ENCODE measurements at places on chromosomes 16 and 17.

DNA sequence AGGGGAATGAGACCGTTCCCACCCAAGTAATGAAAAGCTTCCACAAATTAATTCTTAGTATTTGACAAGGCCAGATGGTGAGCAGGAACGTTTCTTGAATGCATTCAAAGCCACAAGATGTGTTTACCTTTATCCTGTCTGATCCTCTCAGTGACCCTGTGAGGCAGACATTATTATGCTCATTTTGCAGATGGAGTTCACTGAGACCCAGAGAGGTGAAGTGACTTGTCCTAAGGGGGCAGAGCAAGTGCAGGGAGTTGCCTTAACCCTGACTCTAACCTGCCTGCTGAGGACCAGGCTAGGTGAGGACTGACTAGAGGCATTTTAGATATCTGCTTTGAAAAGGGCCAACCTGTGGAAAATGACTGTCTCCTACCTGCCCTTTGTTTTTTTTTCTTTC is 156.7 kb downstream of the HAPSTR1 start:
- no peaks in the 10 kb centered on the region for H3K4me1 ChIP-seq
- no peaks in the 10 kb centered on the region for H3K36me3 ChIP-seq
- peaks cover 11% of the 10 kb centered on the region for H3K27me3 ChIP-seq
- no peak for ATAC-seq
- no peak overlapping the region for H3K27ac ChIP-seq

GRCh38 chr16:80552277-80552676 is 11.5 kb downstream of the DYNLRB2 start:
- no peaks in the 10 kb centered on the region for H3K36me3 ChIP-seq
- H3K27ac ChIP-seq: no peak overlapping the region
- H3K4me3 ChIP-seq: no peak overlapping the region
- no peaks in the 10 kb centered on the region for H3K27me3 ChIP-seq
- ATAC-seq: no peak

- no peak overlapping the region for H3K4me3 ChIP-seq
- ATAC-seq: no peak
- no peak overlapping the region for H3K27ac ChIP-seq
- no peaks in the 10 kb centered on the region for H3K36me3 ChIP-seq
- peaks cover 59% of the 10 kb centered on the region for H3K27me3 ChIP-seq
- no peaks in the 10 kb centered on the region for H3K4me1 ChIP-seq
These were observed 57.0 kb upstream of the KIFC3 start for GRCh38 chr16:57859331-57859730.

DNA sequence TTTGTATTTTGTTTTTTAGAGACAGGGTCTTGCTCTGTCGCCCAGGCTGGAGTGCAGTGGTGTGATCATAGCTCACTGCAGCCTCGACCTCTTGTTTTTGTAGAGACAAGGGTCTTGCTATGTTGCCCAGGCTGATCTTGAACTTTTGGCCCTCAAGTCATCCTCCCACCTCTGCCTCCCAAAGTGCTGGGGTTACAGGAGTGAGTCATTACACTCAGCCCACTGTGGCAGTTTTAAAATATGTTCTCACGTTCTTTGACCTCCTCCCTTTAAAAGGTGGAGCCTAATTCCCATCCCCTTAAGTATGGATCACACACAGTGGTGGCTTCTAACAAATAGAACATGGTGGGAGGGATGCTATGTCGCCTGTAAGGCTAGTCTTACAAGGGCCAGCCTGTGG is 67.7 kb downstream of the ZDHHC7 start:
- ATAC-seq: no peak
- no peak overlapping the region for H3K27ac ChIP-seq
- H3K4me3 ChIP-seq: no peak overlapping the region
- H3K27me3 ChIP-seq: peaks cover 50% of the 10 kb centered on the region

- H3K36me3 ChIP-seq: peaks cover 22% of the 10 kb centered on the region
- no peak overlapping the region for H3K27ac ChIP-seq
- no peaks in the 10 kb centered on the region for H3K27me3 ChIP-seq
- ATAC-seq: no peak
- H3K4me1 ChIP-seq: peaks cover 33% of the 10 kb centered on the region
These were observed 153.8 kb downstream of the MSI2 start for GRCh38 chr17:57410169-57410568.

- H3K27me3 ChIP-seq: no peaks in the 10 kb centered on the region
- no peak for ATAC-seq
- no peaks in the 10 kb centered on the region for H3K36me3 ChIP-seq
- peaks cover 15% of the 10 kb centered on the region for H3K4me1 ChIP-seq
These were observed 27.2 kb downstream of the ZNF594 start for GRCh38 chr17:5164436-5164835.

- no peaks in the 10 kb centered on the region for H3K36me3 ChIP-seq
- peaks cover 4% of the 10 kb centered on the region for H3K27me3 ChIP-seq
- no peak overlapping the region for H3K27ac ChIP-seq
These were observed 34.4 kb upstream of the RGS9 start for GRCh38 chr17:65102788-65103187.

- H3K27me3 ChIP-seq: no peaks in the 10 kb centered on the region
- H3K4me1 ChIP-seq: peaks cover 6% of the 10 kb centered on the region
- no peak overlapping the region for H3K27ac ChIP-seq
- H3K4me3 ChIP-seq: no peak overlapping the region
These were observed 4.9 kb downstream of the CDK5RAP3 start for GRCh38 chr17:47975823-47976205.

- no peaks in the 10 kb centered on the region for H3K27me3 ChIP-seq
- no peak overlapping the region for H3K4me3 ChIP-seq
- H3K27ac ChIP-seq: no peak overlapping the region
- H3K4me1 ChIP-seq: peaks cover 16% of the 10 kb centered on the region
- H3K36me3 ChIP-seq: peaks cover 3% of the 10 kb centered on the region
These were observed 15.5 kb downstream of the GFOD2 start for GRCh38 chr16:67703626-67704025.

DNA sequence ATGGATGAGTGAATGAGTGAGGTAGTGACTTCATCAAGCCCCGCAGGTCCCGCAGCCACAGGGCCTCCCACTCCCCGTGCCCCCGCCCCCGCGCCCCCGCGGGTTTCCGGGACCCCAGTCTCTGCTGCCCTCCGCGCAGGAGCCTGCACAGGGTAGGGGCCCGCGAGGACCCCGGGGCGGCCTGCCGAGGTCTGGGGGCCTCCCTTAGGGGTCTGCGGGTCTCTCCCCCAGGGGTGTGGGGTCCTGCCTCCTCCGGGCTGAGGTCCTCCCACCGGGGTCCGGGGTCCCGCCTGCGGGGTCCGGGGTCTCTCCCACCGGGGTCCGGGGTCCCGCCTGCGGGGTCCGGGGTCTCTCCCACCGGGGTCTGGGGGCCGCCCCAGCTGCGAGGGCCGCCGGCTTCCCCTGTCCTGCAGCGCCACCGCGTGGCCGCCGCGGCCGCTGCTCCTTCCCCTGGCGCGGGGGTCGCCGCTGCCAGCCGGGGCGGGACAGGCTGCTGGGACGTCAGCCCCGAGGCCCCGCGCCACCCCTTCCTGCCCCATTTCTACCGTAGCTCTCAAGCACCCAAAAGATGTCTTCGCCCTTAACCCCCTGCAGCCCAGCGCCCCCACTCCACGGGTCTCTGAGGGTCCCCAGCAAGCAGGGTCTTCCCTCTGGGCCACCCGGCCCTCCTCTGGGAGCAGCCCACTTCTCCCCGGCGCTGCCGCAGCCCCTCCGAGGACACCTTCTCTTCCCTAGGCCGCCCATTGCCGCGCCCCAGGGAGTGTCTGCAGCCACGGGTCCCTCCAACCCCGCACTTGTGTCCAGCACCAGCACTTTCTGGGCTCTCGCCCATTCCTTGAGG is 10.4 kb upstream of the CHMP6 start:
- H3K4me1 ChIP-seq: peaks cover 14% of the 10 kb centered on the region
- peak overlapping the region; percentile 15 for H3K27ac ChIP-seq
- peaks cover 28% of the 10 kb centered on the region for H3K27me3 ChIP-seq
- H3K4me3 ChIP-seq: no peak overlapping the region
- H3K36me3 ChIP-seq: no peaks in the 10 kb centered on the region

- H3K36me3 ChIP-seq: no peaks in the 10 kb centered on the region
- ATAC-seq: peak; percentile 87
- H3K27me3 ChIP-seq: no peaks in the 10 kb centered on the region
- peaks cover 51% of the 10 kb centered on the region for H3K4me1 ChIP-seq
- peak overlapping the region; percentile 69 for H3K4me3 ChIP-seq
- peak overlapping the region; percentile 80 for H3K27ac ChIP-seq
These were observed 32.1 kb upstream of the PRKCB start for GRCh38 chr16:23803591-23804123.

- ATAC-seq: no peak
- no peaks in the 10 kb centered on the region for H3K36me3 ChIP-seq
- H3K27me3 ChIP-seq: no peaks in the 10 kb centered on the region
- no peak overlapping the region for H3K27ac ChIP-seq
These were observed 532.7 kb upstream of the CDH8 start for GRCh38 chr16:62568926-62569325.

DNA sequence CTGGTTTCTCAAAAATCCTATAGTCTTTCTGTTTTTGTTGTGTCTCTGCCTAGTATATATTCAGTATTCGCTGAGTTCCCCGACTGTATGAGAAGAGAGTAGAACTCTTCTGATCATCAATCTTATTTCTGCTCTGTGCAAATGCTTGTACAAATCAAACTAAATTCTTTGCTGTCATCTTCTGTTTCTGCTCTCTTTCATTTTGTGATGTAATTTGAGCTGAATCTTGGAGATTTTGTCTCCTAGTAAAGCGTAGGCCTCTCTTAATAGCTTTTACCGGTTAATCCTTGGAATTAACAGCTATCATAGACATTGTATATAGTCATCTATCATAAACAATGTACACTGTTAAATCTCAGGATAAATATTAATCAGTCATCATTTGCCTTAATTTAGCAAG is 61.9 kb downstream of the OMG start:
- ATAC-seq: no peak
- no peak overlapping the region for H3K4me3 ChIP-seq
- peaks cover 18% of the 10 kb centered on the region for H3K4me1 ChIP-seq
- H3K36me3 ChIP-seq: peaks cover 33% of the 10 kb centered on the region

- H3K4me3 ChIP-seq: no peak overlapping the region
- H3K4me1 ChIP-seq: no peaks in the 10 kb centered on the region
- no peak overlapping the region for H3K27ac ChIP-seq
- no peaks in the 10 kb centered on the region for H3K36me3 ChIP-seq
- no peak for ATAC-seq
- H3K27me3 ChIP-seq: no peaks in the 10 kb centered on the region
These were observed 48.5 kb downstream of the SNX11 start for GRCh38 chr17:48155889-48156611.

DNA sequence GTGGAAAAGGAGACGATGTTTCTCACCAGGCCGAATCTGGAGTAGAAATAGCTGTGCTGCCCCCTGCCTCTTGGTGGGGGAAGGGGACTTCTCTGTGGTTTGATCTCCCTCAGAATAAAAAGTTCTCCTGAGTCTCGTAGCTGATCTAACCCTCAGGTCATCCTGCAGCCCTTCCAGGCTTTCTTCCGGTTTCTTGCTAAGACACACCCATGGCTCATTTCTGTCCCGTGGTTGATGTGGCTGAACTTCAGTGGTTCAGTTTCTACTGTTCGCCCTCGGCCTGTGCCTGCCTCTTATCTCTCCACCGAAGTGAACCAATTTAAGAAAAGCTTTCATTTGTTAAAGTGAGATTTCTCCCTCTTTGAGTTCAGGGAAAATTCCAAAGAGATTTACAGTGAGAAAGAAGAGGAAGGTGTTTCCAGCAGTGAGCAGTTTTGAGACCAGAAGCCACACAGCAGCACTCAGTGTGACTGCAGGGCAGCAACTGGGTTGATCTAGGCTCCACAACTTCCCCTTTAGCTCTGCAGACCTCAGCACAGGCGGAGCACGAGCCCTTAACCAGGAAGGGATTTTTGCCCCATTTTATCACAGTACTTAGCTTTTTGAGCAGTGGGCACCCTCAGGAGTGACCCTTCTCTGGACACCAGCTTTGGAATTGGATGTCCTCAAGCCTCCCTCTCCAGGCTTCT is 34.9 kb upstream of the CACNG5 start:
- no peaks in the 10 kb centered on the region for H3K36me3 ChIP-seq
- no peaks in the 10 kb centered on the region for H3K4me1 ChIP-seq
- ATAC-seq: no peak
- H3K27me3 ChIP-seq: no peaks in the 10 kb centered on the region

DNA sequence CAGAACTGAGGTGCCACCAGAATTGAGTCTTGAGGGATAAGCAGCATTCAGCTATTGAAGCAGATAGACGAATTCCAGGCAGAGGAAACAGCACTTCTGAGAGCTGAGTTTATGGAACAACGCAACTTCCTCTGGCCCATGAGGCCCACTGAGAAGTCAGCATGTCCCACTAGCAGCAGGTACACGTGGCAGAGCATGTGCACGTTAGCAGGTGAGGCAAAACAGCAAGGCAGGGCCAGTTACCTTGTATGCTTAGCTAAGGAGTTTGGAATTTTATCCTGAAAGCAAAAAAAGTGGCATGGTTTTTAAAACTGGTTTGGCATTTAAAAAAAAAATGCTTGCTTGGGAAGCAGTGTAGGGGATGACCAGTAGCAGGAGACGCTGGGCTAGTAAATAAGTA is 305.6 kb downstream of the CPPED1 start:
- peaks cover 28% of the 10 kb centered on the region for H3K4me1 ChIP-seq
- H3K27ac ChIP-seq: peak overlapping the region; percentile 26
- H3K4me3 ChIP-seq: no peak overlapping the region
- H3K27me3 ChIP-seq: no peaks in the 10 kb centered on the region

GRCh38 chr17:31825961-31826691 is 32.9 kb downstream of the COPRS start:
- ATAC-seq: no peak
- no peaks in the 10 kb centered on the region for H3K4me1 ChIP-seq

GRCh38 chr17:32514606-32515005 is 27.8 kb downstream of the CDK5R1 start:
- H3K27me3 ChIP-seq: no peaks in the 10 kb centered on the region
- no peaks in the 10 kb centered on the region for H3K36me3 ChIP-seq
- ATAC-seq: no peak
- no peak overlapping the region for H3K4me3 ChIP-seq

GRCh38 chr17:7215652-7216180 is 3.9 kb downstream of the DLG4 start:
- no peak for ATAC-seq
- peaks cover 64% of the 10 kb centered on the region for H3K4me1 ChIP-seq
- peaks cover 9% of the 10 kb centered on the region for H3K27me3 ChIP-seq
- peak overlapping the region; percentile 35 for H3K4me3 ChIP-seq
- H3K36me3 ChIP-seq: no peaks in the 10 kb centered on the region

DNA sequence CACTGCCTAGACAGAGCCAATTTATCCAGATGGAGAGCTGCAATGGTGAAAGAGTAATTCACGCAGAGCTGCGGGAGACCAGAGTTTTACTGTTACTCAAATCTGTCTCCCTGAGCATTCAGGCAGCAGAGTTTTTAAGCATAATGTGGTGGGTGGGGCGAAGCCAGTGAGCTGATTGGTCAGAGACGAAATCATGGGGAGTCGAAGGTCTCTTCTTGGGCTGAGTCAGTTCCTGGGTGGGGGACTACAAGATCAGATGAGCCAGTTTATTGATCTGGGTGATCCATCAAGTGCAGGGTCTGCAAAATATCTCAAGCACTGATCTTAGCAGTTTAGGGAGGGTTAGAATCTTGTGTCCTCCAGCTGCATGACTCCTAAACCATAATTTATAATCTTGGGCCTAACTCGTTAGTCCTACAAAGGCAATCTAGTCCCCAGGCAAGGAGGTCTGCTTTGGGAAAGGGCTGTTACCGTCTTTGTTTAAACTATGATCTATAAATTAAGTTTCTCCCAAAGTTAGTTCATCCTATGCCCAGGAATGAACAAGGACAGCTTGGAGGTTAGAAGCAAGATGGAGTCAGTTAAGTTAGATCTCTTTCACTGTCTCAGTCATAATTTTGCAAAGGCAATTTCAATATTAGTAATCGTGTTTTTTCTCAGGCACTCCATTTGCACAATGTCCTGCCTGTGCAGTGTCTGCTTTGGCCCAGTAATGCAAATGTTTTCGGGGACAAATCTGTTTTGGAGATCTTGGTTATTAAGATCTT is 27.0 kb downstream of the PIGL start:
- H3K27ac ChIP-seq: peak overlapping the region; percentile 41
- peaks cover 17% of the 10 kb centered on the region for H3K4me1 ChIP-seq
- ATAC-seq: no peak
- H3K27me3 ChIP-seq: no peaks in the 10 kb centered on the region
- peaks cover 22% of the 10 kb centered on the region for H3K36me3 ChIP-seq

GRCh38 chr16:26963109-26963508 is 103.6 kb upstream of the C16orf82 start:
- H3K4me1 ChIP-seq: no peaks in the 10 kb centered on the region
- H3K27me3 ChIP-seq: peaks cover 12% of the 10 kb centered on the region
- no peak overlapping the region for H3K27ac ChIP-seq

All from stimulated activated memory B cell treated with anti-CD40 and anti-IgM and Interleukin-4, amounts not matched to agents 10 μg/mL and 1 μg/mL and 100 μg/mL, for 72 hours (primary cell).